ENCODE measurements at places on chromosomes 2 and 18. TPM values are rescaled to one million over a fixed set of nuclear protein-coding genes. Genes with fewer than 3 reads are reported as not detected.

GALNT3 gene
- not detected for total RNA-seq

NT5DC4 gene
- total RNA-seq = not detected

NYAP2 gene
- total RNA-seq = not detected

FBXO48 gene
- total RNA-seq = 0.34 TPM

SP9 gene
- total RNA-seq = 2.2 TPM

ALPP gene
- total RNA-seq = 5.3 TPM

ARHGAP15 gene
- total RNA-seq = not detected

MTA3 gene
- total RNA-seq = 34.3 TPM

SERPINB10 gene
- total RNA-seq = not detected

IMMT gene
- total RNA-seq = 108 TPM
